ENCODE measurements at places on chromosomes 2 and 18. TPM values are rescaled to one million over a fixed set of nuclear protein-coding genes. Genes with fewer than 3 reads are reported as not detected.

DNA sequence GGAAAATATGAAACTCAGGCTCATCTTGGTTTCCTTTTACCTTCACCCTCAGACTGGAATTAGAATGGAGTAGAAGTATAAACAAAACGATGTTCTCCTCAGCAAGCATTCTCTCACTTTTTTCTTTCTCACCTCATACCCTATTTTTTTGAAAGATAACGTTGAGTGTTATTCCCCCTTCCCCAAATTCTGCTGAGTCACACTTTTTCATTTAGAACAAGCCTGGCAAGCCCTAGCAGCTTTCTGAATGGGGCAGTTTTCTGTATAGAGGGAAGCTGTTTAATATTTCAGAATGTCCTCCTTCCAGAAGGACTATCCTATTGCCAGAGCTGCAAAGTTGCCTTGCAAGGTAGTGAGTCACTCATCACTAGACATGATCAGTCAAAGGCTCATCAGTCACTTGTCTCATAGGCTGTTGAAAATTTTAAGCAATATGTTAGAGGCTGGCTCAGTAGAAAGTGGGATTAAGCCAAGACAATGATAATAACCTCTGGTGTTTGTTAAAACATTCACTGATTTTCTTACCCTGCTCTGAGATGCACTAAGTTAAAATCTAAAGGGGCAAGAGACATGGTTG, 416.1 kb downstream of the RNF144A start:
- ATAC-seq, result no peak

DNA sequence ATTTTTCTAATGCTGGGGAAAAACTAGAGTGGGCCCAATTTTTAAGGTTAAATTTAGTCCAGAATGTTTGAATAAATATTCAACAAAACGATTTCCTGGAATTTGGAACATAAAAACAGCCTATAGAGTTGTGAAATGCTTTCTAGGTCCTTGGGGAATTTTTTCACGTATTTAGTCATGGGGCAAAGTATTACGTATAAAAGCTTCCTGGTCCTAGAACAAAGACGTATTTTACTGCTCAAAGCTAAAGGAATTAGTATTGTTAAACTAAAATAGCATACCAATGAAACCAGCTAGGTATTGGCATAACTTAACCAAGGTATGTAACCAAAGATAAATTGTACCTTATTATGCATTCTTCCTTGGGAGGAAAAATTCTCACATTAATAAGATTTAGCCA, 1.6 kb downstream of the SESTD1 start:
- ATAC-seq, result no peak

- ATAC-seq, result no peak
These were observed 507.6 kb downstream of the ZEB2 start for GRCh38 chr2:144012304-144012703.

DNA sequence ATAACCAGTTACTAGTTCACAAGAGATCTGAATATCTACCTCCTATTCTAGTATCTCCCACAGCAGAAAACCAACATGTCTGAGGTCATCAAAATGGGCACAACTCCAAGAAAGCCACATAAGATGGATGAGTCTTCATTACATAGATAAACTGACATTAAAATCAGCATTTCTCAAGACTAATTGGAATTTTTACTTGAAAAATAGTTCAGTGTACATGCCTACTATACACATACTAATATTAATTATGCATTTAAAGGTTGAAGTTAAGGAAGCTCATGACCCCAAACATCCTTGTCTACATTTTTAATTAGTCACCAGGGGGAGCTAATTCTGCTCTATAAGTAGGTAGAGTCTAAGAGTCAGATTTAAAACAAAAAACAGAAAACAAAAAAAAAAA, 41.9 kb downstream of the ZNF521 start:
- ATAC-seq, result no peak

- ATAC-seq, result no peak
These were observed 43.7 kb downstream of the SH3BP4 start for GRCh38 chr2:234995332-234996068.

- peak; percentile 90 for ATAC-seq
These were observed 47.6 kb upstream of the IL1R1 start for GRCh38 chr2:102094917-102095316.

Gene ACMSD
- total RNA-seq, result not detected

DNA sequence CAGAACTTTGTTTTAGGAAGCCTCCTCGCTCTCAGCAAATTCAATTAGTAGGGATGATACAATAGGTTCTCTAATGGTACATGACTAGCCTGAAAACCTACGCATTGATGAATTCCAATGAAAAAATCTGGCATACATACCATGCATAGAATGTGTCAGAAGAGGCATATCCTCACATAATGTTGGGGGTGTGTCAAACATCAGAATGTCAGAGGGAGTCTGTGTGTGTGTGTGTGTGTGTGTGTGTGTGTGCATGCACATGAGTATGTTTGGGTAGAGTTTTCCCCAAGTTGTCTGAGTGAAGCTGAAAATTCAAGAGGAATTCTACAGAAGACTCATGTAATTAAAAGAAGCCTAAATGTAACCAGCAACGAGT, 78.5 kb downstream of the FIGN start:
- ATAC-seq, result no peak

- no peak for ATAC-seq
These were observed 339.4 kb upstream of the TNP1 start for GRCh38 chr2:217199255-217199630.

- ATAC-seq, result no peak
These were observed 379.9 kb downstream of the LPIN1 start for GRCh38 chr2:12126318-12126717.

Gene PRKRA
- 67.6 TPM for total RNA-seq

DNA sequence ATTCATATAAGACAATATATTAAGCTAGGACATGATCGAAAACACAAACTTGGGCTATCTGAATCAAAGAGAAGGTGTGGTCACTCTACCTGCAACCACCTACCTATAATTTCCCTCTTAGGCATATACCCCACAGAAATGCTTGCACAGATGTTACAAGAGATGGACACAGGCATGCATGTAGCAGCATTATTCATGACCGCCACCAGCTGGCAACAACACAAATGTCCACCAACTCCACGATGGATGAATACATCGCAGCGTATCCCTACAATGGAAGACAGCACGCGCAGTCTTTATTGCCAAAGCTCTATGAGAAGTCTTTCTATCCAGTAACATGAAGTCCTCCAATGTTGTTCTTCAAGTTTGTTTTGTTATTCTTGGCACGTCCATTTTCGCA, 90.8 kb downstream of the ARL4C start:
- no peak for ATAC-seq

DNA sequence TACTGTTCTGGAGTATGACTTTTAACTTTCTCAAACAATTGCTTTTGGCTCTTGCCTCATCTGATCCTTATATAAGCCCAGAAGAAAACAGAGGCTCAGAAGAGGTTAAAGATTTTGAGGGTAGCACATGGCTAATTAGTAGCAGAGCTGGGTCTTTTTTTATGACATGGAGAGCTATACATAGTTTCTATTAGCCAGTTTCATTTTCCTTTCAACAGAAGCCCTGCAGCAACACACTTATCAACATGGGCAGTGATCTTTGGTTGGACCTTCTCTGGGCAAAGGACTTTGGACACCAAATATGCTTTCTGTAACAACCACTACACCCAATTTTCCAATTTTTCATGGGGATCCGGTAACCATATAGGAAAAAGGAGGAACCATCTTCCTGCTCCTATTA, 64.9 kb downstream of the NCKAP5 start:
- ATAC-seq, result no peak

Gene GALNT3
- total RNA-seq, result 8.9 TPM

Gene ANKRD30BL
- total RNA-seq, result not detected

Gene PARD6G
- 1.5 TPM for total RNA-seq

- no peak for ATAC-seq
These were observed 87.3 kb downstream of the ACAA2 start for GRCh38 chr18:49725809-49726674.

GRCh38 chr2:101401326-101401665, 14.0 kb upstream of the CREG2 start:
- ATAC-seq, result no peak

Gene EPB41L5
- 1.9 TPM for total RNA-seq

Gene FBXO48
- 2.0 TPM for total RNA-seq

- no peak for ATAC-seq
These were observed 66.2 kb downstream of the BCL2L11 start for GRCh38 chr2:111186933-111187332.

Gene RAD51AP2
- total RNA-seq, result not detected

Gene SPIRE1
- total RNA-seq, result 12.4 TPM

GRCh38 chr2:213166109-213166508, 14.7 kb upstream of the IKZF2 start:
- ATAC-seq, result no peak

- ATAC-seq, result no peak
These were observed 9.5 kb downstream of the CHAC2 start for GRCh38 chr2:53777134-53777533.

DNA sequence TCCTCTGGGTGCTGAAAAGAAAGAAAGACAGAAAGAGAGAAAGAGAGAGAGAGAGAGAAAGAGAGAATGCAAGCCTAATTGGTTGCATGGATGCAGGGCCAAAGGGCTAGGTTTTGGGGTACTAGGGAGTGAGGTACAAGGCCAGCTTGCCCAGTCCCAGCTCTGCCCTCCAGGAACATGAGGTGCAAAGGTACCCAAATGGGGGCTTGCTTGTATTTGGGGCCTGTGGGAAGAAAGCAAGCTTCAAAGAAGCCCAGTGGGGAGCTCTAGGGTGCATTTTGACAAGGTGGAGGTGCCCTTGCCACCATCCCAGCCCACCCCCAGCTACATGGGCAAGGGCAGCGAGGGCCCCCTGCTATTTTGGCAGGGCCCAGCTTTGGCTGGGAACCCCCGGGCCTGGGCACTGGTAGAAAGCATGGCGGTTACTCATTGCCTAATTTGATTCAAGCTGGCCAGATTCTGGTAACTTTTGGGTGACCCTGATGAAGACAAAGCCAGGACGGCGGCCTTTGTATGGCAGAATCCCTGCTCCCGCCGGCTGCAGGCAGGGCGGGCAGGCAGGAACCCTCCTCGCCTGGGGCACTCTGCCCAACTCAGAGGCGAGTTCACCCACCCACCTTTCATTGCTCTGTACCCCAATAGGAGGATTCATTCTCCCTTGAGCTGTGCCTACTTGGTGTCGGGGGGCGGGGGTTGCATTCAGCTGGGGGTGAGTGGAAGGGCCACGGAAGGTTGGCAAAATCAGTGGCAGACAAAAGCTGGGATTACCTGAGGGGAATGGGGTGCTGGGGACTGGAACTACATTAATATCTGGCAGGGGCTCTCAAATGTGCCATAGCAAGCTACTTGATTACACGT, 537 bp upstream of the HOXD4 start:
- ATAC-seq, result no peak

Gene CROCC2
- total RNA-seq, result not detected

DNA sequence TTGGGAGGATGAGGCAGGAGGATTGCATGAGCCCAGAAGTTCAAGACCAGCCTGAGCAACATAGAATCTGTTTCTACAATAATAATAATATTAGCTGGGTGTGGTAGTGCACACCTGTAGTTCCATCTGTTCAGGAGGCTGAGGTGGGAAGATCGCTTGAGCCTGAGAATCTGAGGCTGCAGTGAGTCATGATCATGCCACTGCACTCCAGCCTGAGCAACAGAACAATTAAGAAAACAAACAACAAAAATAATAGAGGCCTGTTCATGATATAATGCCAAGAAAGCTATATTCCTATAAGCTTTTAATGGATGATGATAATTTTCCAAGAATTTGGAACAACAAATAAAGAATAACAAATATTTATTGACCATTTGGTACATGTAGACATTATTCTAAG, 6.9 kb upstream of the CCBE1 start:
- ATAC-seq, result no peak

DNA sequence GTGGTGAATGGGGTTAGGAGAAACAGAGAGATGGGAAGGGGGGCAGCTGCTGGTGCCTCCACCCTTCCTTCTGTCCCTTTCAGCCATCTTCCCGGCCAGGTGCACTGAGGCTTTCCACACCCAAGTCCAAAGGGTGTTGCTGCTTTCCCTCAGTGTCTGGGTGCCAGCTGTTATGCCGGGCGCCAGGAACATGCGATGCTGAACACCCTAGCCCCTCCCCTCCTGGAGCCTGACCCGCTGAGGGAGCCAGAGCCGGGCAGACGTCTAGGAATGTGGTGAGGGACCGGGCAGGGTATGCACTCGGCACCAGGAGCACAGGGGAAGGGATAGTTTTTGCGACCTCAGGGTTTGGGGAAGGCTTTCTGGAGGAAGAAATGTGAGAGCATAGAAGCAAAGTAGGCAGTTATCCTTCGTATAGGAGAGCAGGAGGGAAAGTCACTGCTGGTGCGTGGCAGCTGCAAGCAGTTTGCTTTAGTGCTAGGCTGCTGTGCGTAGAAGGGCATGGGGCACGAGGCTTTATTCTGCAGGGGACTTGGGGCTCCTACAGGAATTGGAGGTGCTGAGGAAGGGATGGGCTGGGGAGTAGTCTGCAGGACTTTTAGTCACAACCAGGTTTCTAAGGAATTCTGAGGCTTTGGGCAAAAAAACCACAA, 147.7 kb downstream of the TSN start:
- ATAC-seq, result no peak

DNA sequence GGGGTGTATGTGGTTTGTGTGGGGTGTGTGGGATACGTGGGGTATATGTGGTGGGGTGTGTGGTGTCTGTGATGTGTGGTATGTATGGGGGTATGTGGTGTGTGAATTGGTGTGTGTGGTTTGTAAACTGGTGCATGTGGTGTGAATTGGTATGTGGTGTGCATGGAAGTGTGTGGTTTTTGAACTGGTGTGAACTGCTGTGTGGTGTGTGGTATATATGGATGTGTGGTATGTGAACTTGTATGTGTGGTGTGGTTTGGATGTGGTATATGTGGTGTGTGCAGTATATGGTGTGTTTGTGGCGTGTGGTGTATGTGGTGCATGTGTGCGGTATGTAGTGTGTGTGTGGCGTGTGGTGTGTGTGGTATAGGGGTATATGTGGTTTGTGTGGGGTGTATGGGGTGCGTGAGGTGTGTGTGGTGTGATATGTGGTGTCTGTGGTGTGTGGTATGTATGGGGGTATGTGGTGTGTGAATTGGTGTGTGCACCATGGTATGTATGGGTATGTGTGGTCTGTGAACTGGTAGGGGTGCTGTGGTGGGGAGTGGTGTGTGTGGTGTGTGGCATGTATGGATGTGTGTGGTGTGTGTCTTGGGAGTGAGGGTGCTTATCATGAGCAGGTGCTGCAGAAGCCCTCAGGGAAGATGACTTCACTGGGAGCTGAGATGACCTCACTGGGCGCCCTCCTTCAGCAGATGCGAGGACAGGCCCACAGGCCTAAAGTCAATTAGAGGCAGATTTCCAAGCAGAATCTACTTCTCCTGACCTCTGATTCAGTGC, 209.6 kb upstream of the TNP1 start:
- ATAC-seq, result no peak
